Activated naive CD4-positive, alpha-beta T cell treated with anti-CD3 and anti-CD28 coated beads for 36 hours (primary cell): ENCODE measurements at places on chromosomes 1 and 21.

DNA sequence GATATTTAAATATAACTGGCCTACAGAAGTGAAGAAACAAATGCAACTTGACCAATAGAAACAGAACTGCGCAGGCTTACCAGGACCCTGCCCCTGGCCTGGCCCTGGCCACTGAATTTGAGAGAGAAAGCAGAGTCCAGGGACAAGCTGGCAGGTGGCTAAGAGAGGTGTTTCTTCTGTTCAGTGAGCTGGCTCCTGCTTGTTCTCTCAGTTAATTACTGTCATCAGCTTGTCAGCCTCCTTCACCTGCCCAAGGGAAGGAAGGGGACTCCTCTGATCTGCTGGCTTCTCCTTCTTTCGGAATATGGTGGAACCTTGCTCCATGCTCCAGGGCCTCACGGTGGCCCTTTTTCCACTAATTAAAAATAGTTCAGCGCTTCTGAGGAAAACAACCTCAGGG is 388.4 kb downstream of the DISC1 start:
- DNase-seq: no peak

DNA sequence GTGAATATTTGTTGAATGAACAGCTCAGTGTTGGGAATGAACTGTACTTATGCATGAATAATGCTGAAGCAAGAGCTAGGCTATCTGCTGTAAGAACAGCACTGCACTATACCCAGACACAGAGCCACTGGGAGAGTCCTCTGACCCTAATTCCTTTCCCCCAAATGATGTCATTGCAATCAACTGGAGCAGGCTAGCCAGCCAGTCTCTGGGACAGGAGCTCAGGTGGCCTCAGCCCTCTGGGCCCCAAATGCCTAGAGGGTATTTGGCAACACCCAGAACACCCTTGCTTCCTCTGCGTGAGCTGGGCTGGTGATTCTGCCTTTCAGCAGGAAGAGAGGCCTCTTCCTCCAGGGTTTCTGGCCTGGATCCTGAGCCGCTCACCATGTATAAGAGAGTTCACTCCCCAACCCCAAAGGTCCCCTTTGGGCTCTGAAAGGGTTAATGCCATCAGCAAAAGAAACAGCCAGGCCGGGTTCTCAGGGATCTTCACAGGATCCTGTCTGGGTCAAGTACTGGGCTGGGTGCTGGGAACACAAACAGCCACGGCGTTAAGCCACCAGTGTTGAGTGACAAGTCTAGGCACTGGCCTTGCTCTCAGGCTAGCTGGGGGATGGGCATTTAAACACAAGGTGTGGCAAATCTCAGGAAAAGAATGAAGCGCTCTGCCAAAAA is 3.7 kb upstream of the PADI4 start:
- DNase-seq: no peak

- DNase-seq: no peak
These were observed 14.5 kb downstream of the LAPTM5 start for GRCh38 chr1:30742963-30743559.

DNA sequence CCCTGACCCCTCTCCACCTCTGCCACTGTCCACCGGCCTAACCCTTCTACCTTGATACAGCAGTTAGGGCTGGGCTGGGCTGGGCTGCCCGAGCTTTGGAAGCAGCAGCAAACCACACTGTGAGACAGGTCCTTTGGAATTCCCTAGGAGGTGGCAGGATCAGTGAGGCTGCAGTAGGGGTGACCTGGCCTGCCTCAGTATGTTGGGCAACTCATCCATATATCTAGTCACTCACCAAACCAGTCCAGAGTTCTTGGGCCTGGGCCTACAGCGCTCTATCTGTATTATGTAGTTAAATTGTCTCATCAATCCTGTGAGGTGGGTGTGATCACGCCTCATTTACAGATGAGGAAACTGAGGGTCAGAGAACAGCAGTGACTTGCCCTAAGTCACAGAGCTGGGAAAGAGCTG is 13.3 kb upstream of the SYNC start:
- DNase-seq: no peak

GRCh38 chr1:200058341-200058740 is 30.8 kb downstream of the NR5A2 start:
- DNase-seq: no peak

GRCh38 chr1:31019401-31019800 is 46.1 kb downstream of the PUM1 start:
- DNase-seq: no peak

DNA sequence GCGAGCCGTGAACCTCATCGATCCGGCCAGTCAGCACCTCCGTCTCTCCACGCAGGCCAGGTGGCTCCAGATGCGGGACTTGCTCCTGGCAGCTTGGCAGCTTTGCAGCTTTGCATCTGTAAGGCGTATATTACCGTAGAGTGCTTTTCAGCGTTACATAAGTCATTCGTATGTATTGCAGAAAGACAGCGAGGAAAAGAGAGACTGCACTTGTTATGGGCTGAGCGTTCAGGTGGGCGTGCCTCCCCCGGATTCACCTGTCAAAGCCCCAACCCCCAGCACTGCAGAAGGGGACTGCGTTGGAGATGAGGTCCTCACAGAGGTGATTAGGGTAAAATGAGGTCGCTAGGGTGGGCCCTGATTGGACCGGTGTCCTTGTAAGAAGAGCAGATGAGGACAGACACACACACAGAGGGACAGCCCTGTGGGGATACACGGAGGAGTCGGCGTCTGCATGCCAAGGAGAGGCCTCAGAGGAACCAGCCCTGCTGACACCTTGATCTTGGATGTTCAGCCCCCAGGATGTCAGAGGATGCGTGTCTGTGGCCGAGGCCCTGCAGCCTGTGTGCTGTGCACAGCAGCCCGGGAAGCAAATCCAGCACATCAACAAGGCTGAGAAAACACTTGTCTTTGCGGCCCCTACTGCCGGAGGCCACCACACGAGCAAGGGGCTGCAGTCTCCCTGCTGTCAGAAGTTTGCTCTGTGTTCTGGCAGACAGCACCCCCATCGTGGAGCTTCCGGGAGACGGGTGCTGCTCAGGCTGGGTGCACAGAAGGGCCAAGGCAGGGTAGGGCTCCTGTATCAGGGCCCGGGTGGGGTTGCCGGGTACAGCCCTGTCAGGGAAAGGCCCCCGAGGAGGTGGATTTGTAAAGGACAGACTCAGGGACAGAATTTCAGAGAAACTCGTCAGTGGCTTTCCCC is 10.9 kb upstream of the AGPAT3 start:
- DNase-seq: no peak

- DNase-seq: no peak
These were observed 972.5 kb downstream of the MRPL39 start for GRCh38 chr21:24634749-24635148.

GRCh38 chr1:67850611-67851075 is 17.4 kb upstream of the GNG12 start:
- DNase-seq: peak; percentile 46

DNA sequence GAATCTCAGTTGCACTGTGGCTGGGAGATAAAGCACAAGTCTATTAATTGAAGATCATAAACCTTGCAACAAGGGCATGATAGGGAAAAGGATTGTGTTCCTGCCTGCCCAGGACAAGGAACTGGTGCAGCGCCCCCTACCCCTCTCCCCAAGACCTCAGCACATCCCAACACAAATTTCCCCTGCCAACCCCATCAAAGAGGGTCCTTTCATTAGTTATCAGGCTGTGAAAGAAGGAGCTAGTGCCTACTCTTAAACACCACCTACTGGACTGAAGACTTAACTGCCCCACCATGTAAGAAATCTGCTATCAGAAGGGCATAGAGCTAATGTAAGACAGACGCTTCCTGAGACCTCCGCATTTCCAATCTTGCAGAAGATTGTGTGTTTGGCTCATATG is 372.6 kb downstream of the AGBL4 start:
- no peak for DNase-seq

GRCh38 chr1:14113271-14113670 is 413.3 kb downstream of the PRDM2 start:
- DNase-seq: no peak

DNA sequence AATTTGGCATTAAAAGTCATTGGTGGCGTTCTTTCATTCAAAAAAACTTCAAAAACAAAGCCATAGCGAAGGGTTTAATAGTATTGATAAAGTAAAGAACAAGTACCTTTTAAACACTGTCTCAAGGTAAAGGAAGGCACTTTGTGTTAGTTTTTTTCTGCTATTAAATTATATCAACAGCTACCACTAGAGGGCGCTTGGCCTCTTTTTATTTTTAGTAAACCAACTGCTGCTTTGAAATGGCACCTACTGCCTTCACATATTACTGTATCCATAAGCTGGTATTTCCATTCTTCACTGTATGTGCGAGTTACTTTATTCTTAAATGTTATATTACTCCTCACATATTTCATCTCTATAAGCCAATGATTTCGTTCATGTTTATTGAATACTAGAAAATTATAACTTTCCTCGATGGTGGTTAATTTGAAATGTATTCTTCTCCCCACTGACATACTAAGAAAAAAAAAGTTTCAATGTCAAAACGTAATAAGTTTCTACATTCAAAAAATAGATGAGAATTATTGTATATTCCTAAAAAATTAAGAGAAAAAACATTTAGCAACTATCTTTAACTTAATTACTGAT is 125.7 kb upstream of the CXADR start:
- DNase-seq: peak; percentile 61

- DNase-seq: no peak
These were observed 17.6 kb upstream of the CCT8 start for GRCh38 chr21:29091033-29091432.

- no peak for DNase-seq
These were observed 49.8 kb downstream of the KIRREL1 start for GRCh38 chr1:158043232-158043631.
